ENCODE measurements at places on chromosomes 3 and 15. TPM values are rescaled to one million over a fixed set of nuclear protein-coding genes. Genes with fewer than 3 reads are reported as not detected.

Gene B3GALNT1
- total RNA-seq = 17.7 TPM

Gene FOXL2NB
- total RNA-seq = 101 TPM

Gene LCTL
- total RNA-seq = 0.32 TPM

Gene LRRIQ4
- not detected for total RNA-seq

Gene CPLX3
- total RNA-seq = not detected

Gene DUOX1
- total RNA-seq = not detected
